CD4-positive, alpha-beta memory T cell (primary cell): ENCODE measurements at places on chromosomes 12 and 14.

GRCh38 chr14:50222055-50222613, 9.2 kb downstream of the SOS2 start:
- no peak for DNase-seq

- no peak for DNase-seq
Observed at GRCh38 chr12:52091061-52091460, 11.6 kb downstream of the SMIM41 start.

- no peak for DNase-seq
Observed at GRCh38 chr12:62744551-62744950, 190.4 kb downstream of the PPM1H start.

- DNase-seq = no peak
Observed at GRCh38 chr12:93130366-93131054, 201.4 kb upstream of the EEA1 start.

GRCh38 chr14:80868260-80868659, 73.3 kb downstream of the CEP128 start:
- no peak for DNase-seq

- no peak for DNase-seq
Observed at GRCh38 chr14:34450542-34450915, 11.5 kb downstream of the SPTSSA start.

DNA sequence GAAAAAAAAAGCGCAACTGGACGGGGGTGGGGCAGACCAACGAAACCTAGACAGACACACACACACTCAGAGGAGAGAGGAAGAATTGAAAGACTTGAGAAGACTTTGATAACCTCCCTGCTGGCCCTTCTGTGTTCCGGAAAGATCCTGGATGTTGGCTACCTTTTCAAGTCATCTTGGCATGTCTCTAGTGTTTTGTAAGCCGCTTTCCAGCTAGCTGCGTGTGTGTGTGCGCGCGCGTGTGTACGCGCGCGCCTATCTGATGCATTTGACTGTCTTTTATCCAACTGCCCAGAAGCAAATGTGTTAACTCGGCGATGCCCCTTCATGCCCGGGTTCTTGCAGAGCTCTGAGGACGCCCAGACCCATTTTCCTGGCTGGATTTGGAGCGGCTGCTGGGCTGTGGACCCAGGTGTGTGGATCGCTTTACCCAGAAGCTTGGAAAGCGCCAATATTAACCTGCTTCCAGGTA, 664 bp downstream of the LRFN5 start:
- DNase-seq = no peak

- DNase-seq = no peak
Observed at GRCh38 chr12:123801573-123802178, 39.6 kb downstream of the DNAH10 start.

DNA sequence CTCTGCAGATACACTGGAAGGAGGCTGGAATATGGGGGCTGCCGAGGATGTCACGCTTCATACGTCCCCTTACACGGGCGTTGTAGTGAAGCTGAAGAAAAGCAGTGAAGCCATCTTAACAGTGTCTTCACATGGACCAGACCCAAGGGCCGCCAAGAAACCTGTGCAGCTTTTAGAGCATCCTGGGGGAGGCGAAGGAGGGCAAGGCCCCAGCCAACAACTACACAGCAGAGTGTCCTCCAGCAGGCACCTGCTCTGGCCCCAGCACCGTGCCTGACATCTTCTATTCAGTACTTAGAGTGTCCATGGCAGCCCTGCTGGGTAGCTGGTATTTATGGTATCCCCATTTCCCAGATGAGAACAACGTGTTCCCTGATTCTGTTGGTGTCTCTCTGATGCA, 48.9 kb upstream of the RIN3 start:
- no peak for DNase-seq

DNA sequence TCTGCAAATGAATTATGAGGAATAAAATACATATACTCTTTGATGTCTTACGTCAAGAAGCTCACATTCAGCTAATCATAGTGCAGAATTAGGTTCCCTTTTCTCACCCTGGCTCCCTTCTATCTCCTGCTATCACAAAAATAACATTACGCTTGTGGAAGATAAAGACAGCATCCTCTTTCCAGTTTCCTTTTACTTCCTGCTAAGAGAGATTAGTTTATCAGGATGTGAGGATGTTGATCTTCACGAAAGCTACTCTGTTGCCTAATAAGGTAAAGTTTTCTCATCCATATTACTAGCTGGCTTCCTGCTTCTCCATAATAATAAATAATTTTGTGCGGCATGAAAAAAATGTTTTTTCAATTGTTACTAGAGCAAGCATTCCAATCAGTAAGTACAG, 217.7 kb upstream of the DCN start:
- DNase-seq = no peak

- no peak for DNase-seq
Observed at GRCh38 chr12:116808113-116809105, 70.3 kb downstream of the RNFT2 start.

- DNase-seq = no peak
Observed at GRCh38 chr12:54975272-54975671, 9.3 kb downstream of the TESPA1 start.

GRCh38 chr12:23757541-23757962, 191.9 kb downstream of the SOX5 start:
- DNase-seq = no peak

- no peak for DNase-seq
Observed at GRCh38 chr14:80271389-80271788, 60.1 kb upstream of the DIO2 start.

GRCh38 chr14:43765474-43765873, 741.6 kb downstream of the FSCB start:
- no peak for DNase-seq

DNA sequence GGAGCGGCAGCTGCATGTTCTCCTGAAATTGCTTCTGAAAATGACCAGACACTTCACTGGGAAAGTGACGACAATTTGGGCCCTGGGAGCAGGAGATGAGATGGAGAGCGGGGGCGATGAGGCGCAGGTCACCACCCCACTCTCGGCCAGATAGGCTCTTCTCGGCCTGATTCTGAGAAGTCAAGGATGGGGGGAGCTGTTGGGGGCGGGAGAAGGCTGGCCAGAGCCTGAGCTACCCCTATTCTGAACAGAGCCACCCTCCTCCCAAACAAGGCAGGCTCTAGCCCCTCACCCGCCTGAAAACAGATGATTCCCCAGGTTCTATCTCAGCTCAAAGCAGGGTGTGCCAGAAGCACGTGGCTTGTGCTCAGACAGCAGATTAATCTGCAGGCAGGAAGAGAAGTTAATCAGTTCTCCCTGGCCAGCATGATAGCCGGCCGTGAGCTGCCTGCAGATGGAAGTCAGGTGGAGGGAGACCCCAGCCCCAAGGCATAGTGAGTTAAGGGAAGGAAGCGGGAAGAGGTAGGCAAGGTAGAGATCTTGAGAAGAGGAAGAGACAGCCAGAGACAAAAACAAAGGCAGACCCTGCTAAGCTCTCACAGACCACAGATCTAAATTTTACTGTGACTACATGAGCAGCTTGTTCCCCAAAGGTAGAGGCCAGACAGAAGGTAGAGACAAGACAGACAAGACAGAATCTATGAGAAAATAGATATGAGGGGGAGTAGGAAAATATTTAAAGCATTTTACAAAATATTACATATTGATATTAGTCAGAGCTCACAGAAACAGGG, 10.9 kb upstream of the TAC3 start:
- DNase-seq = no peak

DNA sequence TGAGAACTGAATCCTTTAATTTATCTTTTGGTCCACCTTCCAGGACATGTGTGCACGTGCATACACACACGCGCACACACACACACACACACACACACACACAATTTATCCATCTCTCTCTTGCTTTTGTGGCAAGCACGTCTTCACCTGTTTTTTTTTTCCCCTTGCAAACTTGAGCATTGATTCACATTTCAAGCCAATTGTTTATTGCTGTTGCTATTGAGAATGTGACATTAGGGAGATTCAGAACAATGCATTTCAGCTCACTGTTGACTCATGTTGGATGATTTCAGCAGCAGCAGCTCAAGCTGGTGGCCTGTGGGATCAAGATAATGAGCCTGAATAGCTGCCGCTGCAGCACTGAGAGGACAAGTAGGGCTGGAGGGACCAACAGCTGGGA, 128.9 kb downstream of the SNAPC1 start:
- DNase-seq = no peak

- no peak for DNase-seq
Observed at GRCh38 chr12:80041071-80041470, 58.3 kb upstream of the OTOGL start.

DNA sequence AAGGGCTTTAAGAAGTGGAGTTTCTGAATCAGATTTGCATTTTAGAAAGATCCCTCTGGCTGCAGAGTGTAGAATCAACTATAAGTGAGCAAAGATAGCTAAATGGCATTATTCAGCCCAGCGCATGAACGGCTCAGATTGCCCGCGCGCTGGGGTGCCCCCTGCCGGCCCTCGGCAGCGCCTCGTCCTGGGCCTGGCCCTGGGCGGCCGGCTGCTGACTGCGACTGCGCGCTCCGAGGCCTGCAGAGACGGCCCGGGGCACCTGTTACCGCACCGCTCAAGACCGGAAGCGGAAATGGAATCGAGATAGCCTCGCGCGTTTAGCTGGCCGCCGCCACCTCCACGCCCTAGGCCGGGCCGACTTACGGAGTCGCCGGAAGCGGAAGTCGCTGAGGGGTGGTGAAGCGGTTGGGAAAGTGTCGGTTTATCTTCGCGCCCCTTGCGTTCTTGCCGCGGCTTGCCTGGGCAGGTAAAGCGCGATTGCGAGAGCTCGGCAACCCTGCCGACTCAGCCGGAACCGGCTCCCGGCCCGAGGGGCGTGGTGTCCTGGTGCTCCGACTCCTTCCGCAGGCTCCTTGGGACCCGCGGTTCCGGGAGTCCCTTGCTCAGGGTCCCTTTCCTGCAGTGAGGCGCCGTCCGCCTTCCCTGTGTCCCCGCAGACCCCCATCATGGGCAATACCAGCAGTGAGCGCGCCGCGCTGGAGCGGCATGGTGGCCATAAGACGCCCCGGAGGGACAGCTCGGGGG, at the start of gene PRKAB1:
Gene PRKAB1, plus strand, starts transcription at position 557 of the 747 bp plus-strand sequence. Its CDS starts 112 bp downstream, at position 669.
- peak; percentile 97 for DNase-seq

DNA sequence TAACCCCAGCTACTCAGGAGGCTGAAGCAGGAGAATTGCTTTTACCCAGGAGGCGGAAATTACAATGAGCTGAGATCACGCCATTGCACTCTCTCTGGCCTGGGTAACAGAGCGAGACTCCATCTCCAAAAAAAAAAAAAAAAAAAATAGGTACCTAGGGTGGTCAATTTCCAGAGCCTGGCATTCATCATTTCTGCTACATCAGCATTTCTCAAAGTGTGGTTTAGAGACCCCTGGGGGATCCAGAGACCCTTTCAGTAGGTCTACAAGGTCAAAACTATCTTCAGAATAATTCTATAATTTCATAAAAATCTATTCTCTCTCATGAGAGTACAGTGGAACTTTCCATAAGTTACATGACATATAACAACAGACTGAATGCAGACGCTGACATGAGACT, 19.9 kb downstream of the CERS5 start:
- DNase-seq = no peak

- no peak for DNase-seq
Observed at GRCh38 chr12:94149781-94150239, 1.4 kb downstream of the PLXNC1 start.

DNA sequence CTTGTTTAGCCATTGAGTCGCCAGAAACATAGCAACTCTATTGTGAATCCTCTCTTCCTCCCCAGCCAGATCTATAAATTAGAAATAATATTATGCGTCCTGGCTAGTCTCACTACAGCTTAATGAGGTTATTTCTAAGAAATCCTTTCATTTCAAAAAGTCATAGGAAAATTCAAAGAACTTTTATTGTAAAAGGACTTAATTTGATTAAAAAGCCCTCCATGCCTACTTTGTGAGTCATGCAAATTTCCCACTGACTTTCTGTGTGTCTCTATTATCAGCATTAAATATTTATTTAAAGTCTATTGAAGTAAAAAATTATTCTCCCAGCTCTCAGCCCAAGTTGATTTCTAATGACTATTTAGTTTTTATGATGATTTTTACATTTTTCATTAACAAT, 160.7 kb downstream of the PHLDA1 start:
- no peak for DNase-seq

DNA sequence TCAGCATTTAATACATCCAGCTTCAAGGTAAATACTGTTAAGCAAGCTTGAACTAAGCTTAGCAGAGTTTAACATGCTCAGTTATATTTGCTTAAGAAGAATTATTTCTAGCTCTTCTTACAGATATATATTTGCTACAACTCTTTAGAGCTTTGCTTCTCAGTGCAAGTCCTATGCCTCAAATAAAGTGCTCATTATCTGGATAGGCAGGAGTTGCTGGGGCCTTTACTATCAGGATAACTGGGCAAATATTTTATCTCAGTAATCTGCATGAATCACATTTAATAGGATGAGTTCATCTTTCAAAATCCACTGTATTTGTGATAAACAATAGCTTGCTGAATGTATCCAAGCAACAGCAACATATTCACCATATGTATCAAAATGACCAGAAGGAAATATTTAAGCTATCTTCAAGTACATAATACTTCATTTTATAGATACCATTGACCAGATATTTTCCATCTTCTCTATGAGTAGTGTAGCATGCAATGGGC, 187.6 kb downstream of the NOVA1 start:
- DNase-seq = no peak

DNA sequence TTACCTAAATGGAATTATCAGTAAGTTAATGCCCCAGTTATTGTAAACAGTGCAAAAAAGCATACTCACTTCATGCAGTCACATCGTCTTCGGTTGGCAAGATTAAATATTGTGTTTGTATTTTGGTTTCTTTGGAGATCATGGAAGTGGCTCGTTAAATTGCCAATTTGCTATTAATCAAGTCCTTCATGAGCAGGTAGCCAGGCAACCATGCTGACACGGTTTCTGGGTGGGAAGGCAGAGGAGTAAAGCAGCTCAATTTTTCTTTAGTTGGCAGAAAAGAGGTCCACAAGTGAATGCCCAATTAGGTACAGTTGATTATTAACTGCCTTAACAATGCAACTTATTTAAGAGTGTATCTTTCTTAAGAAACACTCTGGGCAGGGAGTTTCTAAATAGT, 43.9 kb downstream of the PPP4R3A start:
- DNase-seq = no peak

DNA sequence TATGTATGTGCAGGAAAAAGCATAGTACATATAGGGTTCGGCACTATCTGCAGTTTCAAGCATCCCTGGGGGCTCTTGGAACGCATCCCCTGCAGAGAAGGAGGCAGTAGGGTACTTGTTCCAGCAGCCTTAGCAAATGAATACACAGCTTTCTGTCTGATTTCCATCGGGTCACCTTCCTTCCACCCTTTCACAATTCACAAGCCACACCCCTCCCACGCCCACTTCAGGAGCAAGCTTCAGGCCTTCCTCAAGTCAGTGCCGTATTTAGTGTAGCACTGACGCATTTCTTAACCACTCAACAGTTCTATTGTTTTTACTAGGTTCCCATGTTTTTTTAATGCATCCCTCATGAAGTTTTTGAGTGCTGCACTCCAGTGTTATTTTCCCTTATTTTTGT, 64.2 kb downstream of the CLMN start:
- DNase-seq = no peak

GRCh38 chr14:28059254-28059653, 707.3 kb upstream of the FOXG1 start:
- no peak for DNase-seq

GRCh38 chr12:9698681-9699080, 29.2 kb downstream of the CLEC2D start:
- no peak for DNase-seq

GRCh38 chr12:6394398-6394797, 10.4 kb downstream of the LTBR start:
- no peak for DNase-seq
